Stimulated activated CD8-positive, alpha-beta memory T cell treated with anti-CD3 and anti-CD28 coated beads, Interleukin-7, amount 100 ng/mL, for 1 hour (primary cell): ENCODE measurements at places on chromosomes 13 and 19.

DNA sequence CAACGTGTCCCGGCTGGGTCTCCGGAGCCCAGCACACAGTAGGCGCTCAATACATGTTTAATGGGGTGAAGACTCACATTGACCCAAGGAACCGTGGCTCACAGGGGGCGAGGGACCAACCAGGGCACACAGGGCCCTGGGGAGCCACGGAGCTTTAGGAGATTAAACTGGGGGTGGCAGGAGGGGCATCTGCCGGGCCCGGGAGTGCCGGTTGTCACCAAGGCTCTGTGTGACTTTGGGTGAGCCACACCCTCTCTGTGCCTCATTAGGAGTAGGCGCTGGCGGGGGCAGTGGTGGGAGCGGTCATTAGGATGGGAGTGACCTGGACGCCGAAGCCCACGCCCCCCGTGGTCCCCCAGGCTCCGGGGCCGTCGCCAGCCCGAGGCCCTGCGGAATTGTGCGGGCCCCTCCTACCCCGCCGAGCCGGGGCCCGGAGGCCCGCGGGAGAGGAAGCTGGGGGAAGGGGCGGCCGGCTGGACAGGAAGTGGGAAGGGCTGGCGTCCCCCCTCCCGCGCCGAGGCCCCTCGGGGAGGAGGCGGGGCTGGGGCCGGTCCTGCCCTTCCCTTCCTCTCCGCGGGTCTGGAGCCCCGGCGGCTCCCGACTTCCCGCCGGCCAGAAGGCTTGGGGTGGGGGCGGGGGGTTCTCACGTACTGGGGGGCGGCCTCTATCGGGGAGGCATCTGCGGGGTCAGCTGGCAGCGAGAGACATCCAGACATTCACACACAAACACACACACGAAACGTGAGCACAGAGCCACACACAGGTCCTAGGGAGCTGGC is 1.8 kb upstream of the SSBP4 start:
- DNase-seq: no peak

GRCh38 chr19:30313353-30313750 is 58.8 kb upstream of the ZNF536 start:
- no peak for DNase-seq

GRCh38 chr13:34207872-34208271 is 389.9 kb downstream of the RFC3 start:
- no peak for DNase-seq

GRCh38 chr13:22194106-22194805 is 523.4 kb downstream of the FGF9 start:
- DNase-seq: no peak

GRCh38 chr19:45391346-45391745 is 13.5 kb downstream of the PPP1R13L start:
- no peak for DNase-seq
